ENCODE measurements at places on chromosomes 7 and 10. TPM values are rescaled to one million over a fixed set of nuclear protein-coding genes. Genes with fewer than 3 reads are reported as not detected.

GRCh38 chr10:107614939-107615685 is 450.6 kb upstream of the SORCS1 start:
- no peak overlapping the region for H3K27ac ChIP-seq
- H3K4me1 ChIP-seq, result no peaks in the 10 kb centered on the region
- DNase-seq, result peak; percentile 39
- H3K27me3 ChIP-seq, result no peaks in the 10 kb centered on the region
- H3K4me3 ChIP-seq, result no peak overlapping the region
- H3K36me3 ChIP-seq, result no peaks in the 10 kb centered on the region

DNA sequence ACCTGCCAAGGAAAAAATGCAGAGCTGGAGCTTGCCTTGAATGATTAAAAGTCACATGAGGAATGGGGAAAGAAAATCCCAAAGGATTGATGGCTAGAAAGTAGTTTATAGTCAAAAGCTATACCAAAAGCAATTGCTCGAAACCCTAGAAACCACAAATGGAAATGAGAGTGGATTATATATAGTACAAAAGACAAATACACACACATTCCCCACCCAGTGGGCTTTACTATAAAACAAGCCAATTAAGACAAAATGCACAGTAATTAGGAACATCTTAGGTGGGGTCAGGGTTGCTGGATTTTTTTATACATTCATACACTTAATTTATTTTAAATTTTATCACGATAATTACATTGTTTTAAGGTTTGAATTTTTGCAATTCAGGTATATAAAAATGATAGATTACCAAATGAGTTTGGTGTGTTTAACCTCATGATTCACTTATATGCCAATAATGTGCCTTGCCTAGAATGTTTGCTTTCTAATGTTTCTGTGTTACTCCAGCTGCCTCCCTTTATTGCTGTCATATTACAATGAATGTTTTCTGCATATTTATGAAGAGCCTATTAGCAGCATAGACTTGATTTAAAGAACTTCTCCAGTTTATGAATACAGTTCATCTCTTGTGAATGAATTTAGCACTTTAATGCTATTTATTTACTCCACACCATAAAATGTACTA is 421.3 kb downstream of the EXOC4 start:
- H3K36me3 ChIP-seq, result no peaks in the 10 kb centered on the region
- H3K27me3 ChIP-seq, result no peaks in the 10 kb centered on the region
- DNase-seq, result no peak
- H3K27ac ChIP-seq, result no peak overlapping the region
- H3K4me3 ChIP-seq, result no peak overlapping the region

DNA sequence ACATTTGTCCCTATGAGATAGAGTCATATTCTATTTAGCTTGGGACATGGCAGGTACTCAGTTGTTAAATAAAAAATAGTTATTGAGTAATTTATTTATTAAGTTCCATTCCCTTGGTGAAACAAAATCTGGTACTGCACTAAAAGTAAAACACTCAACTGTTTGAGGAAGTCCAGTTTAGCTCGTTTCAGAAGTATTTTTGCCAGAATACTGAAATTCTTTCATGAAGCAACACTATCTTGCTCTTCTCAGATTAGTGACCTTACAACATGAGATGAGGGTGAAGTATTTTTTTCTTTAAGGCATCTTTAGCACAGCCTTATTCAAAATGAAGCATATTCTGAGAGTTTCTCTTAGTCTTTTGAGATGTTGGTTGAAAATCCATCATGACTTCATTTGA is 106.0 kb downstream of the ZNF365 start:
- no peak overlapping the region for H3K27ac ChIP-seq
- H3K4me3 ChIP-seq, result no peak overlapping the region
- no peak for DNase-seq
- H3K27me3 ChIP-seq, result peaks cover 10% of the 10 kb centered on the region
- no peaks in the 10 kb centered on the region for H3K36me3 ChIP-seq
- H3K4me1 ChIP-seq, result no peaks in the 10 kb centered on the region

GRCh38 chr10:78435484-78436221 is 402.0 kb downstream of the RPS24 start:
- H3K27ac ChIP-seq, result no peak overlapping the region
- no peak for DNase-seq
- H3K36me3 ChIP-seq, result no peaks in the 10 kb centered on the region
- H3K4me3 ChIP-seq, result no peak overlapping the region

DNA sequence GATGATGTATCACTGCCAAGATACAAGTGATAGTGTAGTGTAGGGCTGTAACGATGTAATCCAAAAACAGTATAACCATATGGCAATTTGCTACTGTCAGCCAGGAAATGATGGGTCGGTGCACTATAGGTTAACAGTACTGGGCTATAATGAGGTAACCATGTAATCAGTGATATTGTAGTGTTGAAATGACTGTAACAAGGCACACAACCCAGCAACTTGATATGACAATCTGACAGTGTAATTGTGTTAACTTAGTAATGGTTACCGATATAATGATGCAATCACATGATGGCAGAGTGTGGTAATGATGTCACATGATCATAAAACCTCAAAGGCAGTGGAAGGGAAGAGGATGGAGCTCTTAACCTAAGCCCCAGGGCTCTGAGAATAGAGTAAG is 73.8 kb upstream of the SLF2 start:
- H3K27ac ChIP-seq, result no peak overlapping the region
- H3K36me3 ChIP-seq, result no peaks in the 10 kb centered on the region
- DNase-seq, result no peak
- H3K4me1 ChIP-seq, result no peaks in the 10 kb centered on the region

- H3K4me3 ChIP-seq, result no peak overlapping the region
- no peak for DNase-seq
- no peak overlapping the region for H3K27ac ChIP-seq
- H3K4me1 ChIP-seq, result no peaks in the 10 kb centered on the region
- no peaks in the 10 kb centered on the region for H3K36me3 ChIP-seq
Measured at GRCh38 chr10:52637592-52637991, 135.0 kb downstream of the MBL2 start.

- no peak overlapping the region for H3K4me3 ChIP-seq
- no peaks in the 10 kb centered on the region for H3K4me1 ChIP-seq
- H3K36me3 ChIP-seq, result no peaks in the 10 kb centered on the region
- DNase-seq, result no peak
Measured at GRCh38 chr7:24368161-24368560, 84.2 kb downstream of the NPY start.

DNA sequence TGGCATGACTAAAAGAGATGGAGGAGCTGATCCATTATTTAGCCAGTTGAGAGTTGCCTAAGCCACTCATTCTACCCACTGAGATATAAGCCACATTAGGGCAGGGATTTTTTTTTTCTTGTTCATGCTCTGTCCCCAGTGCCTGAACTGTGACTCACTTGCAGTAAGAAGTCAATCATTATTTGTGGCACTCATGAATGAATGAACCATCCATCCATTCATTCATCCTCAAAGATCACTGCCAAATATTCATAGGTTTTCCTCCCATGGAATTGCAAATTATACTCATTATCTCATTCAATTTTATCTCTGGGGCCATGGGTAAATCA is 22.8 kb upstream of the ARID5B start:
- no peaks in the 10 kb centered on the region for H3K36me3 ChIP-seq
- peaks cover 4% of the 10 kb centered on the region for H3K4me1 ChIP-seq
- H3K27me3 ChIP-seq, result no peaks in the 10 kb centered on the region
- no peak overlapping the region for H3K27ac ChIP-seq
- no peak overlapping the region for H3K4me3 ChIP-seq

GRCh38 chr7:89073776-89074175 is 278.2 kb upstream of the TEX47 start:
- H3K36me3 ChIP-seq, result no peaks in the 10 kb centered on the region
- H3K27me3 ChIP-seq, result no peaks in the 10 kb centered on the region
- H3K4me1 ChIP-seq, result no peaks in the 10 kb centered on the region
- no peak overlapping the region for H3K4me3 ChIP-seq

DNA sequence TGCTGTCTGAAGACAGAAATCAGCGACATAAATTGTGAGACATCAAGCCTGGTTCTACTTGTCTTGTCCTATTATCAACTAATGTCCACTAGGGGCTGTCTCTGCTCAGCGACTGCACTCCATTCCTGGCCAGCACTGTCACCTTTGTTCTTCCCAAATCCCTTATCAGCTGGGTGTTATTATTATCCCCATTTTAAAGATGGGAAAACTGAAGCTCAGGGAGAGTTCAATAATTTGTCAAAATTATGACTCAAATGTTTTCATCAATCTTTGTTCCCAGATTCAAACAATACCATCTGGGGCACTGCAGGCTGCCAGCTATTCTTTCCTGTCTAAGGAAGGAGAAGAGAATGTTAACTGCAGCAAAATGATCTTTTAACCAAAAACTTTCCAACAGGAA is 431.6 kb upstream of the NFE2L3 start:
- no peaks in the 10 kb centered on the region for H3K36me3 ChIP-seq
- no peak overlapping the region for H3K27ac ChIP-seq
- H3K4me1 ChIP-seq, result peaks cover 3% of the 10 kb centered on the region
- DNase-seq, result peak; percentile 2
- no peaks in the 10 kb centered on the region for H3K27me3 ChIP-seq

- no peak overlapping the region for H3K27ac ChIP-seq
- H3K27me3 ChIP-seq, result no peaks in the 10 kb centered on the region
- no peaks in the 10 kb centered on the region for H3K4me1 ChIP-seq
Measured at GRCh38 chr10:121478556-121478955, 119.7 kb downstream of the FGFR2 start.

DNA sequence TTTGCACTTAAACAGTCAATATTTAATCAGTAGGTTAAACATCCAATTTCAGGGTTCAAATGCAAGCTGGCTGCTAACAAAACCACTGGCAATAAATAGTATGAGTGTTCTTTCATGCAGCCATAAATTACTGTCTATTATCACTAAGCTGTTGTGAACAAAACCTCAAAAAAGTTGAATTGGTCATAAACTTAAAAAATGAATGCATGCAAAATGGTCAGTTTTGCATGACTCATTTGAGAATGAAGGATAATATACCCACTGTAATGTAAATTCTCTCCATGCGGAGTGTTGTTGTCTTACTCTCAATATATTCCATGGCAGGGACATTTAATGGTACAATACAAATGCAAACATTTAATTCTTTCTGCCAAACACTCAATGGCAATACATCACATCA is 226.4 kb downstream of the MAGI2 start:
- H3K4me1 ChIP-seq, result no peaks in the 10 kb centered on the region
- H3K4me3 ChIP-seq, result no peak overlapping the region
- H3K36me3 ChIP-seq, result no peaks in the 10 kb centered on the region
- H3K27me3 ChIP-seq, result no peaks in the 10 kb centered on the region
- H3K27ac ChIP-seq, result no peak overlapping the region

GRCh38 chr7:30934225-30934624 is 22.6 kb downstream of the AQP1 start:
- H3K36me3 ChIP-seq, result no peaks in the 10 kb centered on the region
- no peak overlapping the region for H3K27ac ChIP-seq
- no peak for DNase-seq
- H3K4me3 ChIP-seq, result no peak overlapping the region
- H3K27me3 ChIP-seq, result peaks cover 26% of the 10 kb centered on the region

DNA sequence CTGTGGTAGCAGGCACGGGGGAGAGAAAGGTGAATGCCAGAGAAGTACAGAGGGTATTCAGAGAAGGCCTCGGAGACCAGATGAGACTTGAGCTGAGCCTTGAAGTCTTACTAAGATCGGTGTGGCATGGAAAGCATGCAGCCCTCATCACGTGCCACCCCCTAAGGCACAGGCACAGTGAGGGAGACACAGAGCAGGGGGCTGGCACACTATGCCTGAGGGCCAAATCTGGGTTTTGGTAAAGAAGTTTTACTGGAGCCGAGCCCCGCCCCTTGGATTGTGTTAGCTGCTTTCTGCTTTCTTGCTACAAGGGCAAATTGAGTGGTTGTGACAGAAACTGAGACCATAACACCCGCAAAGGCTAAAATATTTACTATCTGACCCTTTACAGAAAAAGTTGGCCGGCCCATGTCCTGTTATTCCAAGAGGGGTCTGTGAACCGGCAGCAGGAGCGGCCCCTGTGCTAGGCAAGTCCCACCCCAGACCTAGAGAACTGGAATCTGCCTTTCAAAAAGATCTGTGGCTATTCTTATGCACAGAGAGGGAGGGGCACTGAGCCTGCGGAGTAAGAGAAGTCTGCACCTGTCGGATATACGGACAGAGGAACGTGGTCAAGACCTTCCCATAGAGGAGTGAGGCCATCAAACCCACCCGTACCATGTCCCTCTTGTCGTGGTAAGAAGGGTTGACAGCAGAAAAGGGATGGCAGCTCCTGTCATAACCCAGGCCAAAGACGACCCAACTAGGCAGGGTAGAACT is 109.3 kb upstream of the RHEB start:
- no peak overlapping the region for H3K4me3 ChIP-seq
- peaks cover 5% of the 10 kb centered on the region for H3K36me3 ChIP-seq
- no peak overlapping the region for H3K27ac ChIP-seq
- DNase-seq, result no peak
- no peaks in the 10 kb centered on the region for H3K4me1 ChIP-seq

DNA sequence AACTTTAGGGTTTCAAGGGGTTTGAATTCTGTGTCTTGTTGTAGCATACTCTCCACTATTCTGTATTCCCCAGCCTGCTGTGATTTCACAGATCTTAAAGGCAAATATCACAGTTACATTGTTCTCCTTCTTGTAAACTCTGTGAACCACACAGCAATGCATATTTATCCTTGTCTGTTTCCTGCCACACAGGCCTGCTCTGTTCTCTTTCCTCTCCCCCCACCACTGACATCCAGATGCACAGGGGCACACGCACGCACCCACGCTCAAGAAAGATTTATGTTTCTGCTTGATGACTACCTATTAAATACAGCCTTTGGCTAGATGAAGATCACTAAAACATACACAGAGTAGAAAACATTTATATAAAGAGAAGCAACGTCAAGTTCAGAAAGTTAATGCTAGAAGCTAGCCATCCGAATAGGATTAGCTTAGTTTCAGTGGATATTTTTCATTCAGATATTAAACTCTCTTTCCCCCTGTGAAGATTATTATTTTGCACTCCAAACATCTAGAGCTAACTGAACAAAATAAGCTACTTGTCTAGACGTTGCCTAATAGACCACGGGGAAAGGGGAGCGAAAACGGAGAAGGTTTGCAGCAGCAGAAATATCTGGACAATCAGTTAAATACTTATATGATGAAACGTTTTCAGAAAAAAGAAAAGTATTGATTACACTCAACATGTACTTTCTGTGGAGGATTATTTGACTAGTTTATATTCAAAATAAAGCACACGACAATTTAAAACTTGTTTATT is 193.1 kb upstream of the SEMA3C start:
- peaks cover 2% of the 10 kb centered on the region for H3K4me1 ChIP-seq
- no peak overlapping the region for H3K4me3 ChIP-seq
- no peaks in the 10 kb centered on the region for H3K36me3 ChIP-seq
- no peaks in the 10 kb centered on the region for H3K27me3 ChIP-seq

GRCh38 chr10:30466445-30466844 is 32.5 kb downstream of the MAP3K8 start:
- no peak overlapping the region for H3K27ac ChIP-seq
- peaks cover 6% of the 10 kb centered on the region for H3K36me3 ChIP-seq

- no peak overlapping the region for H3K27ac ChIP-seq
- DNase-seq, result peak; percentile 30
- no peaks in the 10 kb centered on the region for H3K36me3 ChIP-seq
- H3K27me3 ChIP-seq, result no peaks in the 10 kb centered on the region
- no peak overlapping the region for H3K4me3 ChIP-seq
- H3K4me1 ChIP-seq, result peaks cover 10% of the 10 kb centered on the region
Measured at GRCh38 chr7:32062150-32062549, 8.1 kb downstream of the PDE1C start.

- no peak overlapping the region for H3K4me3 ChIP-seq
- no peaks in the 10 kb centered on the region for H3K27me3 ChIP-seq
- no peaks in the 10 kb centered on the region for H3K36me3 ChIP-seq
- no peaks in the 10 kb centered on the region for H3K4me1 ChIP-seq
- H3K27ac ChIP-seq, result peak overlapping the region; percentile 79
- peak; percentile 52 for DNase-seq
Measured at GRCh38 chr10:89138755-89139490, 68.2 kb downstream of the CH25H start.

Gene KNDC1
- 1.1 TPM for polyA plus RNA-seq

Gene AKR1C8
- polyA plus RNA-seq, result not detected

Gene OR2A5
- not detected for polyA plus RNA-seq

Gene PKD2L1
- polyA plus RNA-seq, result not detected

Gene SPDYE9
- not detected for polyA plus RNA-seq

Gene CALN1
- polyA plus RNA-seq, result not detected

Gene FAM241B
- polyA plus RNA-seq, result 1.2 TPM

Gene TFPI2
- polyA plus RNA-seq, result 99.0 TPM

Data from IMR-90 (cell line).